Right cardiac atrium (tissue), 5 donors: ENCODE measurements at places on chromosomes 12 and 14.

DNA sequence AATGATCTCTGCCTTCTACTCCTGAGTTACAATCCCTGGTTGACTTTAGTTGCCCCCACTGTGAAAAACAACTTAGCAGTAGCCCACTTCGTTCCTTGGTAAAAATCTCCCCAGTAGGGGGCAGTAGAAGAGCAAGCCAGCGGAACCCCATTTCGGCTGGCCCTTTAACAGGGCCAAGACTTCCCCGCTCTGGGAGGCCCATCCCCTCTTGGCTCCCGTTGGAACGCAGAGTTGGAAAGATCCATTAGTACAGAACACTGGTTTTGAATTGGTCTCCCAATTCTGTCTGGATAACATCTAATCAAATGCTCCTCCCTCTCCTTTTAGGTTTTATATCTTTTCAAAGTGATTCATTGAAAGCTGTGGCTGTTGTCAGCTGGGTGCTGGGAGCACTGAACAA is 1133.3 kb downstream of the BCL11B start:
- DNase-seq = no peak

- no peak for DNase-seq
These were observed 6.1 kb downstream of the RND1 start for GRCh38 chr12:48859607-48860006.

DNA sequence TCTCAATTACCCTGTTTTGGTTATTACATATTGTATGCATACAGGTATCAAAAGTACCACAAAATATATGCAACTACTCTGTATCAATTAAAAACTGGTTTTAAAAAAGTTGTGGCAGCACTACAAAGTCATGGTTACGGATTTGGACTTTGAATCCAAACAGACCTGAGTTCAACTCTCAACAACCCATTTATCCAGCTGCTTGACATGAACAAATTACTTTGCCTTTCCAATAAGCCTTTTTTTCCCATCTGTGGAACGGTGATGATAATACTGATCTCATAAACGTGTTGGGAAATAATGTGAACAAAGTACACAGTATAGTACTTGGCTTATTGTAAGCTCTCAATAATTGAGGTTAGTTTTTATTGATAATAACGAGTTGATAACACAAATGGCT is 85.0 kb downstream of the MNAT1 start:
- DNase-seq = no peak

- DNase-seq = no peak
These were observed 342.5 kb downstream of the TMEM132D start for GRCh38 chr12:129561304-129561703.

DNA sequence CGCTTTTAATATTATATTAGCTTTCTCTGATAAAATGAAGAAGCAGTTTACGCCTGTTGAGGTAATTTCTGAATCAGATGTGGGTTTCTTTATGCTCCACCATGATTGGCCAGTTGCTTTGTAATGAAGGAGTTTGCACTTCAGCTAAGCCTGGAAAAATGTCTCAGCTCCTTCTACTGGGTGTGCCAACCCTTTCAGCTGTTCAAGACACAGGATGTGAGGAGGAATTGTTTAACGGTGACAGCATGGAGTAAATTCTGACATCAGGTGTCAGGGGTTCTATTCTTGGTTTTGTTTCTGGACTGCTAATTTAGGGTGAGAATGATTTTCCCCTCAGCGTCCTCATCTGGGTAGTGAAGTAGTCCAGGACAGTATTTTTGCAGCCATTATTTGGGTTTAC is 43.5 kb downstream of the FLRT2 start:
- DNase-seq = no peak

DNA sequence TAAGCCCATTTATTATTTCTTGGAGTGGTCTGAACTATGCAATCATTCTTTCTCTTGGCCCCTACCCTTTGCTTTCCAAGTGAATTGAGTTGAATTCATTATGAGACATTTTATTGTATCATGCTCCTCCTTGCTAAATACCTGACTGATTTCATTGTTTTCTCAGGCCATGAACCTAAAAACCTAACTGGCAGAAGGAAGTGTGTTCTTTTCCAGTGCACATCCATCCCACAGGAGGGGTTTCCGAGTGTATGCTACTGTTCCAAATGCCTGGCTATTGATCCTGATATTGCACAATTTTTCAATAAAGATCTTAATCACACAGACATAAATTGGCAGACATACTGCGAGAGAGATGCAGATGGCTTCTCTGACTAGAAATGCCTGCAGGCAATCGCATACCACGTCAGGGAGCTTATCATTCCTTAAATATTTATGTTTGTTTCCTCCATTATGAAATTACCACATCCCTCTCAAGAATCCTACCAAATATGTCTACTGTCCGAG is 162.2 kb upstream of the EGLN3 start:
- DNase-seq = no peak

DNA sequence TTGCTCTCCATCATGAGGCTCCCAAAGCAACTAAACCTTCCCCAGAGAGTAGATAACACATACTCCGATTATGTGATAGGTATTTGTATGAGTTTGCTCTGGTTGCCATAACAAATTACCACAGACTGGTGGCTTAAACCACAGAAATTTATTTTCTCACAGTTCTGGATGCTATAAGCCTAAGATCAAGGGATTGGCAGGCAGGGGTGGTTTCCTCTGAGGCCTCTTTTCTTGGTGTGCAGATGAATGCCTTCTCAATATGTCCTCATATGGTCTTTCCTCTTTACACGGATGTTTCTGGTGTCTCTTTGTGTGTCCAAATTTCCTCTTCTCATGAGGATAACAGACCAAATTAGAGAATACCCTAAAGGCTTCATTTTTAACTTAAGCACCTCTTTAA is 285.8 kb upstream of the GRIP1 start:
- no peak for DNase-seq

DNA sequence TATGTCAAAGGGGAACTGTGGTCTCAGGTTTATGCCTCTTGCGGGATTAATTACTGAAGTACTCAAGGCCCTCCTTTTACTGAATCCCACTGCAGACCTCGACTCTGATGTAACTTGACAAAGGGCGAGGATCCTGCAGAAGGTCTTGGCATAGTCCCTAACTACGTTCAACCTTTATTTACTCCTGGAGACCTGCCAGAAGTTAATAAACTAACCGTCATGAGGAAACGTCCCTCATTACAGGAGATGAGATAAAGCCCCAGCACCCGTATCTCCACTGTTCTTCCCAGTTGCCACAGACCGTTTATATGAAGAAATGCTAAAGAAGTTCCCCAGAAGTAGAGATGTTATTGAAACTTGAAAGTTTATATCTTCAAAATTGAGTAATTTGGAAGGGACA is 190.9 kb downstream of the ETV6 start:
- DNase-seq = no peak

DNA sequence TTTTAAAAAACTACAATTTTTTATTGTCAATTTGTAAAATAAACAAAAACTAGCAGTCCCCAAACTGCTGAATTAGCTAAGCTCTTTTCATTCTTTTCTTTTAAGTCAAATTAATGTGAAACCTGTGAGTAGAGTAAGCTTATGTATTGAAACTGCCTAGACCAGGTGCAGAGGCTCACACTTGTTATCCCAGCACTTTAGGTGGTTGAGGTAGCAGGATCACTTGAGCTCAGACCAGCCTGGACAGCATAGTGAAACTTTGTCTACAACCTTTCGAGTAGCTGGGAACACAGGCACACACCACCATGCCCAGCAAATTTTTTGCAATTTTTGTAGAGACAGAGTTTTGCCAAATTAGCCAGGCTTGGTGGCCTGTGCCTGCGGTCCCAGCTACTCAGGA is 26.4 kb downstream of the SCFD1 start:
- no peak for DNase-seq

DNA sequence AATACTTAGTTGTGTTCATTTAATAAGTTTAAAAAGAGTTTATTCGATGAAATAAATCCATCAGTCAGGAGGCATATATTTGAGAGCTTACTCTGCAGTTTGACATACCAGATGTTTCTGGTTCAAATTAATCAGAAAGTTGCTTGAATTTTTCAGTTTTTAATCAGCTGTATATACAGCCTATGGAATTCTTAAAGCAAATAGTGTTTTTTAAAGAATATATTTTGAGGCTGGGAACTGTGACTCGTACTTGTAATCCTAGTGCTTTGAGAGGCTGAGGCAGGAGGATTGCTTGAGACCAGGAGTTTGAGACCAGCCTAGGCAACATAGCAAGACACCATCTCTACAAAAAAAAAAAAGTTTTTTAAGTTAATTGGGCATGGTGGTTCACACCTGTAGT is 112.1 kb downstream of the MON2 start:
- DNase-seq = no peak

GRCh38 chr12:75724928-75725312 is 213.5 kb upstream of the KRR1 start:
- DNase-seq = no peak

DNA sequence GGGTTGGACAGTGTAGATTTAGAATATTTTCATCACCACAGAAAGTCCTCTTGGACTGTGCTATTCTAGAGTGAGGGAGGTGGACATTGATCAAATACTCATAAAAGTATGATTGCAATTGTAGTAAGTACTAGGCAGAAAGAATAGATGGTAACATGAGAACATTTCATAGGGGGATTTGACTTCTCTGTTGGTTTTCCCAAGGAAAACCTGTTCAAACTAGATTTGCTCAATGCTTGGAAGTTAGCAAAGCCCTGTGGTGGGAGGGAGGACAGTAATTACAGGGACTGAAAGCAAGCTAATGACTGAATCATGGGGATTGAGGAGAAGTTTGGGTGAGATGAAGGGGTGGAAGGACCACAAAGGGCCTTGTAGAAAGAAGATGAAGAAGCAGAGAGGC is 24.4 kb upstream of the EID3 start:
- no peak for DNase-seq

DNA sequence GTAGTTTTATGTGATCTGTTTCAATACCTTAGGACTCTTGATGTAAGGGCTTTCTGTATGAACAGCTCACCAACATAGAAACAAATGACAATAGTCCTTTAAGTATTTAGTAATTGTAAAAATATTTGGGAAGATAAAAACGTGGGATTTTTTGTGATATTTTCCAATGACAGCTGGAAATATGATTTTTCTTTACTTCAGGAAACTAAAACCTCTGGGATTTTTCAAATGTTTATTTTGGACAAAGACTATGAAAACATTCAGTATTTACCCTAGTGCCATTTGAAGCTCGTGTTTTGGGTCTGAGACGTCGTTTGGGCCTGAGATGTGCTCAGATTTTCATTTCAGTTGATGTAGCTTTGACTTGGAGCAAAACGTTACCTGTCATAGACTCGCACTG is 240.0 kb downstream of the BMP4 start:
- DNase-seq = no peak

DNA sequence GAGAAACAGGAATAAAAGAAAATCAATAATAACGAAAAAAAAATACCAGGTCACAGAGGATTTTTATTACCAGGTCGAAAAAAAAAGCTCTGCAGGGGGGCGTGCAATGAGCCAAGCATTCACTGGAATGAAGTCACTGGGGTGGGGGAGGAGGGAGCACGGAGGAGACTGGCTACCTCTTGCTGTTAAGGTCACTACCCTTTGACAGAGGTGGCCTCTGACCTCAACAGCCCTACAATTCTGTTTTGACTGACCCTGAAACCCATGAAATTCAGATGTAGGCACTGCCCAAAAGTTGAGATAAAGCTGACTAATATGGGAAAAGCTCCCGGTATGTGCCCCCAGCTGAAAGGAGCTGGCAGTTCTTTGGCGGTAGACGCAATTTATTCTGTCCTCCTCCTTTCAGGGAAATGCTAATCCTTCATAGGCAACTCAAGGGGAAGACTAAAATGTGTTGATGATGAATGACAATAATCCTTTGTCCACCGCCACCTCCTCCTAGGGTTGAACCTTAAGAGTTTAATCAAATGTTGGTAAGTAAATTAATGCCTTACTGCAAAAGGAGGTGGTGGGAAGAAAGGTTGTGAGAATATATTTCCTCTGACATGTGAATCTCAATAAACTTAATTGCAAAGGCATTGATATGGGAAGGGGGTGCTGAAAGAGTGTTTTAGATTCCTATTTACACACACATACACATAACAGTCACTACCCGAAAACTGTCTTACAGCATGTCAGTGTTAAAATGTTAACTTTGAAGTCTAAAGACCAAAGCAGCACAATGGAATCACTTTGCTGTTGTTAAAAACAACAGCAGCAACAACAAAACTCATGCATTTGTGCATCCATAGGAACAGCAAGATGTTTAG is 6.3 kb upstream of the RIC8B start:
- no peak for DNase-seq

DNA sequence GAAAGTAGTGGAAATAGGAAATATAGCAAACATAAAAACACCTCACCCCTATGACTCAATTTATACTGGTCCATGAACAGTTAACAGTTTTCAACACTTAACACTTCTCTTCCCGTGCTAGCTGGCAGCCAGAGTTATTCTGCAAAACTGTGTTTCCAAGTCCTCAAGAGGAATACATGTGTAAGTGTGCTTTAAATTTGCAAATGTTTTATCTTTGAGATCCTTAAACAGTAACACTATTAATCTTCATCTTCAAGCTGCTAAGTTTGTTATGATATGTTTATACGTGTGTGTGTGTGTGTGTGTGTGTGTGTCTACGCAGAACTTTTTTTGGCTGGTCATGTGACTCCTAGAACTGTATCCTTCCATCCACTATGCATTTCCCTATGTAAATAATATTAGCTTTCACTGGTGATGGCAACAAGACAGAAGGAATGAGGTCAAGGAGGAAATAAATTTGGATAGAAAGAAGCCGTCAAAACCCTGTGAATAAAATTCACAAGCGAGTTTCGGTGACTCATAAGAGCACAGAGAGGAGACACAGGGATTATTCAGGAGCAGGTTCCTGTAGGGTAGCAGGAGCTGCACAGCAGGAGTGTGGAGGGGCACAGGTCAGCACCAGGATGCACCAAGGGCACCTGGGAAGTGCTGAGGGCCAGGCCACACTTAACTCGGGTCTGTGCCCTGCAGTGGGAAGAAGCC is 105.9 kb upstream of the ETV6 start:
- no peak for DNase-seq

GRCh38 chr12:97109441-97109840 is 202.4 kb downstream of the NEDD1 start:
- DNase-seq = no peak

- DNase-seq = no peak
These were observed 154.1 kb upstream of the ATP2B1 start for GRCh38 chr12:89862511-89863445.

DNA sequence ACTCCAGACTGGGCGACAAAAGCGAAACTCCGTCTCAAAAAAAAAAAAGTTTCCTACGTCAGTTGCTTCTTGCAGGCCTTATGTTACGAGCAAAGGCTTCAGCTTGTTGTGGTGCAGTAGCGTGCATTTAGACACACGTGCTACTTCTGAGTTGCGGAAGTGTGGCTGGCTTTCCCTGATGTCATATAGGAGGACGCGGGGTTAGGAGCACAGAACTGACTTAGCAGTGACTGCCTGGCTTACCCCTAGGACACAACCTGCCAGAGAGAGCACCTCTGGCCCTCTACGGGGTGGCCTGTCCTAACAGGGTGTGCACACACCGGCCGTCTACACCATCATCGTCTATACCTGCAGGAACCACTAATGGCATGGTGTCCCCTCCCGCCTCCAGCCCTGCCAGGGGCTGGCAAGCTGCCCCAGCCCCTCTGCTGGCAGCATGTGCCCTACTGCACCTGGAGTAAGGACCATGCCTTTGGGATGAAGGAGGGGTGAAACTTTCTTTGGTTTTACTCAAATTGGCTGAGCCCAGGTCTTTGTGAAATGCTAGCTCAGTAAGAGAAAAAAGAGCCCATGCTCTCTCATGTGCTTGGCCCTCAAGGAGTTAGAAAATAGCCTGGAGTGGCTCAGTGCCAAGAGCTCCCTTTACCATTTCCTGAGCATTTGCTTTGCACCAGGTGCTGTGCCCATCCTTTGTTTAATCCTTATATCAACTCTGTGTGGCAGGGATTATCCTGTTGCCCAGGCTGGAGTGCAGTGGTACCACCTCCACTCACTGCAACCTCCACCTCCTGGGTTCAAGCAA is 1.7 kb upstream of the GPR68 start:
- no peak for DNase-seq
